Dermis blood vessel endothelial cell (primary cell): ENCODE measurements at places on chromosomes 7 and 10.

- DNase-seq: no peak
These were observed 35.5 kb downstream of the GOT1 start for GRCh38 chr10:99394761-99395386.

DNA sequence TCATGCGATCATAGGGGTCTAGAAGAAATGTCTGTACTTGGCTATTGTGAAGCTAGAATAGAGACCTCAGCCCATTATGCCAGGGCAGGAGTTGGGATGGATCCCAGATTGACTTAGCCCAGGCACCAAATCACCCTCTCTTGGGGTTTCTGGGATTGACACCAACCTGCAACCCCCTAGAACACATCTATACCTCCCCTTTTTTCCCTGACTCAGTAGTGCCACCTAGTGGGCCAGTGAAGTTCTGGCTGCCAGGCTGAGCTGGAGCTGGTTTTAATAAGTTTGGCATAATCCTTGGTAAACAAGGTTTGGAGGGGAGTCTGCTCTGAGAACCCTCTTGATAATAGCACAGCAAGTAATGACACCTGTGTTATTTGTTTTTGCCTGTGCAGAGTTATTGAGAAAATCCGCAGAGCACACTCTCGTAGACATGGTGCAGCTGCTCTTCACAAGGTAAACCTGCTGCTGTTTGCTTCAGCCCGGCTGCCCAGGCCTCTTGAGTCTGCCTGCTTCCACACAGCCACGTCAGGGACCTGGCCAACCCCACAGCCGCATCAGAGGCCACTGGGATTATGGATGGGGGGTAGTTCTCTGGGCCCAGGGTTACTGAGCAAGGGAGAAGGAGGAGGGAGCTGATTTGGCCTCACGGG is 43.3 kb upstream of the NFKB2 start:
- peak; percentile 81 for DNase-seq

DNA sequence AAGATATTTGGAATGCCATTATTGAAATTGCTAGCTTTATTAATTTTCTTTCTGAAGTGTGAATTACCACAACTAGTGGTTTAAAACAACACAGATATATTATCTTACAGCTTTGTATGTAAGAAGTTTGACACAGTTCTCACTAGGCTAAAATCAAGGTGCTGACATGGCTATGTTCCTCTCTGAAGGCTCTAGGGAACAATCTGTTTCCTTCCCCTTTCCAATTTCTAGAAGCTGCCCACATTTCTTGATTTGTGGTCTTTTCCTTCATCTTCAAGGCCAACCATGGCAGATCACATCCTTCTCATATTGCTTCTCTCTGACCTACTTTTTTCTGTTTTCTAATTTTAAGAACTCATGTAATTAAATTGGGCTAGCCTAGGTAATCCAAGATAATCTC is 43.3 kb upstream of the SLC26A3 start:
- no peak for DNase-seq

DNA sequence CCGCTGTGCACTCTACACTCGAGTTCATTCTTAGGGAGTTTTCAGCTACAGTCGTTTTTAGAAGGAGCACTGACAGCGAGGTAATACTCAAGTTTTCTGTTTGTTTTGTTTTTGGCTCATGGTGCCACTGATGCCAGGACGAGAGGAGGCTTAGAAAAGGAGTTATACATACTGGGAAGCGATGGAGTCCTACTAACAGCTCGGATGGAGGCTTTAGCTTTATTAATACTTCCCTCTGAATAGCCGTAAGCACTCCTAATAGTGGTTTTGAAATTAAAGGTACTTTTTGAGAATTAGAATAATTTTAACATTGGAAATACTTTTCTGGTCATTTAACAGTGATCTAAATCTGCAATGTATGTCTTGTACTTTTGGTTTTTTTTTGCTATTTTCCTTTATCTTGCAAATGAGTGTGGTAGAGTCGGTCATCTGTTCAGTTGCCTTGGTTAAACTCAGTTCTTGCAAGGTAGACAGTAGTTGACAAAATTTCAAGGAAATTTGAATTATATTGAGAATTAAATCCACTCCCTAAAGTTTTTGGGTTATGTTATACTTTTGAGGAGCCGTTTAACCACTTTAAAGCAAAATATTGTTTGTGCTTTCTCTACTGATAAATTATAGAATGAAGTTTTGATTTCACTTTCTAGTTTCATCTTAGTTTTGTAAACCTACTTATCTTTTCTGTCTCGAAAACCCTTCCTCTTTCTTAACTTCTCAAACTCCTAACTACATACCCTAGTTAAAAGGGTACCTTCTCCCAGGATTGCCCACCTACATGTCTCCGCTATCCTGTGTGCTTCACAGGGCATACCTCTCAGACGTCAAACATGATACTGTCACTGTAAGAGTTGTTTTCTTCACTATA is 1.5 kb downstream of the HBP1 start:
- no peak for DNase-seq

DNA sequence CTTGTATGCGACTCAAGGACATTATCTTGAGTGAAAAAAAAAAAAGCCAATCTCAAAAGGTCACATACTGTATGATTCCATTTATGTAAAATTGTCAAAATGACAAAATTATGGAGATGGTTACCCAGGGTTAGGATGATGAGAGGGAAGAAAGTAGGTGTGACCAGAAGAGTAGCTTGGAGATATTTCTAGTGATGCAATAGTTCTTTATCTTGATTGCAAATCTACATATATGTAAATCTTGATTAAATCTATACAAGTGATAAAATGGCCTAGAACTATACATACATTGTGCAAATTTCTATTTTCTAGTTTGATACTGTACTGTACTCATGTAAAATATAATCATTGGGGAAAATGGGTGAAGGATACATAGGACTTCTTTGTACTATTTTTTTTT is 4.6 kb downstream of the CEP41 start:
- DNase-seq: no peak

DNA sequence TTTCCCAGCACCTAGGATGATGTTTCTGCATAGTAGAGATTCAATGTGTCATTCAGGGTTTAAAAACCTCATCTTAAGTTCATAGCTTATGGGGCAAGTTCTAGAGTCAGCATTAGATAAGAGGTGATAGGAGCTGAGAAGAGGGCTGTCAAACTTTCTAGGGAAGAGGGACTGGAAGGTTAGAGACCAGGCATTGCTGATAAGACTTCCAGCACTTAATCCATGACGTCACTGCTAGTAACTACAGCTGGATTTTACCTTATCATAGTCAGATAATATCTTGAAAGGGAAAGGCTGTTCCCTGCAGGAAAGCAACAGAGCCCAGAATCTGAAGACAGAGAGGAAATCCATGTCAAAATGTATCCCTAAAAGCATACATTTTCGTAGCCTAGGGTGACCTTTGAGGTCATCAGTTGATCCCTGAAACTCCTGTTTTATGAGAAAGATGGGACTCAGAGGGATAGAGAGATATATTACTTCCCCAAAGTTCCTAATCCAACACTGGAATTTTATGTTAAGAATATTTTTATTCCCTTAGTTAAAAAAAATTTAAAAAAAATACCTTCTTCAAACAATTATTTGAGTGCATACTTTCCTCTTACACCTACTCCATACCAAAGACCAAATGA is 3.3 kb upstream of the CPED1 start:
- no peak for DNase-seq

DNA sequence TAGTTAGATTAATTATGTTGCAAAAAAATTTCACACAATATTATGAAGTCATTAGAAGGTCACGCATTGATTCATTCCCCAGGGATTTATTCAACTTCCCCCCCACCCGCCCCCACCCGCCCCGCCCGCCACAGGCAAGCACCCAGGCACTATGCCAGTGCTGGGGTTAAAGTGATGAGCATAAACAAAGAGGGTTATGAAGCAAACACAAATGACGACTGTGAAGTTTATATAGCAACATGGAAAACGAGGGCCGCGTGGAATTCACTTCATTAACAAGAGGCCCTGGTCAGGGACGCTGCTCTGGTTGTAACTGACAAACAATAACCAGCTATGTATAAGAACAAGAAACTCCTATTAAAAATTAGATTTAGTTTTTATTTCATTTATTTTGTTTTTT is 656.5 kb upstream of the COBL start:
- no peak for DNase-seq

DNA sequence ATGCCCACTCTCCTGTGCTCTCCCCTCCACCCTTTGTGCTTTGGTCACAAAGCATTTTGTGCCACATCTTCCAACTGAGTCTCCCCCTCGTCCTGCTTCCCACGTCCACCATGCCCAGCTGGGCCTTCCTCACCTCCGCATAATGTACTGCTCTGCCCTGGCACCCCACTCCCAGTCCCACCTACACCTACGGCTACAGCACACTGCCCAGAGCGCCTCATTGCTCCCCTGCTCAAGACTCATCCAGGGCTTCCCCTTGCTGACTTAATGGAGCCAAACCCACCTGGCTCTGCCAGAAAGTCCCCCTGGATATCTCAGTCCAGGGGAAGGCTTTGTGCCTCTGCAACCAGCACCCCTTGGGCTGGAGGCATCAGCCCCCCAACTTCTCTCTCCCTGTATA is 299.2 kb upstream of the ZMIZ1 start:
- no peak for DNase-seq
